Cortex of kidney (tissue), 1 donor: ENCODE measurements at places on chromosomes 13 and 19.

GRCh38 chr13:106686163-106686562 is 118.2 kb upstream of the ARGLU1 start:
- DNase-seq: no peak

GRCh38 chr13:40552895-40553294 is 113.5 kb downstream of the FOXO1 start:
- no peak for DNase-seq

DNA sequence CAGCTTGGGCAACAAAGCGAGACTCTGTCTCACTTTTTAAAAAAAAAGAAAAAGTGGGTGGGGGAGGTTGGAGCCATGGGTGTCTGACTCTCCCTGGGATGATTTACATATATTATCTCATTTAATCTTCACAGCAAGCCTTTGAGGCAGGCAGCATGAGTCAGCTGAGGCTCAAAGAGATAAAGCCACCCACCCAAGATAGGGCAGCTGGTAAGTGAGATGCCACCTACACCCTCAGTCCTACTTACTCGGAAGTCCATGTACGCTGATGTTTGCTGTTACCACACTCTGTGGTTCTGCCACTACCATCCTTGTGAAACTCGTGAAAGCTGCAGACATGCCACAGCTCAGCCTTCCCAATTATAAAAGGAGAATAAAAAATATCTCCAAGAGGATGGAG is 142.0 kb upstream of the TSHZ3 start:
- no peak for DNase-seq

GRCh38 chr13:43061496-43062280 is 38.3 kb downstream of the DNAJC15 start:
- DNase-seq: no peak

- no peak for DNase-seq
These were observed 13.6 kb upstream of the ZNF14 start for GRCh38 chr19:19746286-19747213.

DNA sequence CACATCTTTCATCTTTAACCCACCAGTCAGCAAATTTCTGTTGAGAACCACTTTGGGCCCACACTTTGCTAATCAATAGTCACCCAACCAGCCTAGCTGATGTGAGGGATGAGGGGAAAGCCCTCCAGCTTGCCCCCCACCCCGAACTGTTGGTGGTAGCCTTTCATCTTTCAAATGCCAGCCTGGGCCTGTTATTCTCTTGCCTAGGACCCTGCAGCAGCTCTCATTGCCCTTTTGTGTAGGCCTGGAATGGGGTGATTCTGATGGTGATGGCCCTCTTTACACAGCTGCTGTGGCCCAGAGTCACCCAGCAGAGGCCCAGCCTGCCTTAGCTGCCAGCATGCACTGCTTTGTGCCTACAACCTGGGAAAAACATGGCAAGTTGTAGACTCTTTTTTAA is 294.5 kb downstream of the SLC7A1 start:
- DNase-seq: no peak

DNA sequence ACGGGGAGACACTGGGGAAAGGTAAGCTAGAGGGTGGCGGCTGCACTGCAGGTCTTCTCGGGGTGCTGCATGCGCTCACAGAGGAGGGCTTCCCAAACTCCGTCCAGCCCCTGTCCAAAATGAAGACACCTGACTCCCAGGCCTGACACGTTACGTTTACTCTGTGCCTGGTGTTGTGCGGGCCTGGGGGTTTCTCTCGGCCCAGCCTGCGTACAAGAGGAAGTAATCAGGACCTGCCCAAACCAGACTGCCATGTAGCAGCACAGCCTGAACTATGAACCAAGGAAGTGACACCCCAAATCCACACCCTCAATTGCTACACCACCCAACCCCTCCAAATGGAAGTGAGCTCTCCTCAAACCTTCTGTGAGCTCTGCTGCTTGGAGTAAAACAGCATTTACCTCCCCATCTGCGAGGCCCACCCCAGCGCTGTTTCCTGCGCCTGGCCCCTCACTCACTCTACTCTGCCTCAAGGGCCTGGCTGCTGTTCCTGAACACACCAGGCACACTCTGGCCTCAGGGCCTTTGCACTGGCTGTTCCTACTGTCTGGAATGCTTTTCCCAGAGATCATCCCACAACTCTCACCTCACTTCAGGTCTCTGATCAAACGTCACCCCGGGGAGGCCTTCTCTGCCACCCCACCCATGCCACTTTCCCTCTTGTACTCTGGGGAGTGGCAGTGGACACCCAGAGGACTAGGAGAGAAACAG is 3.0 kb downstream of the HSPBP1 start:
- no peak for DNase-seq

GRCh38 chr19:6718741-6719539 is 1.5 kb downstream of the C3 start:
- no peak for DNase-seq
